NCI-H1694 (cell line): ENCODE measurements at places on chromosomes 4 and X.

GRCh38 chr4:167452922-167453430 lies 218.7 kb upstream of the SPOCK3 start:
- no peak for DNase-seq

GRCh38 chrX:20686256-20686655 lies 419.5 kb upstream of the RPS6KA3 start:
- no peak for DNase-seq

DNA sequence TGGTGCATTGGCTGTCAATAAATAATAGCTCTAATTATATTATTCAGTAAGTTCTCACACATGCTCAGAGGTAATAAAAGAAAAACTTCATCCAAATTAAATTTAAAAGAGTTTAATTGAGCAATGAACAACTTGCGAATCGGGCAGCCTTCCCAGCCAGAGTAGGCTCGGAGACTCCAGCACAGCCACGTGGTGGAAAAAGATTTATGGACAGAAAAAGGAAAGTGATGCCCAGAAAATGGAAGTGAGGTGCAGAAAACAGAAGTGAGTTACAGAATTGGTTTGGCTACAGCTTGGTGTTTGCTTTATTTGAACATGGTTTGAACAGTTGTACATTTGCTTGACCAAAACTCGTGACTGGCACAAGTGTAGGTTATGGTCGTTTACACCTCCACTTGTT lies 13.6 kb upstream of the BOD1L1 start:
- no peak for DNase-seq

DNA sequence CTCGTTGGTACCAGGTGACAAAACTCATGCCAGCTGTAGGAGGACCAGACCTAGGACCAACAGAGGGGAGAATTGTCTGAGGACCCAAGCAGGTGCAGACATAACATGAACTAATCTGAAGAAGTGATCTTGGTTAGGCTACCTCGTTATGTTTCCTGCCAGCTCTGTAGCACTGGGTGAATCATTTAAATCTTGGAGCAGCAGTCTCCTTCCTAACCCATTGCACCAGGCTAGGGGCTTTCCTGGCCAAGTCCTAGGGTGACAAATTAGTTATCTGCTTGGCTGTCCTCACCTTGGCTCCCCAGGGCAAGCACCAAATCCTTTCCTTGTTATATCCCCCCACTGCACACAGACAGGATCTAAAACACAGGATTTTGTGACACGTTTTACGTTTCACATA lies 87.8 kb downstream of the WWC2 start:
- DNase-seq, result no peak

GRCh38 chrX:153487590-153488071 lies 7.1 kb upstream of the BGN start:
- DNase-seq, result no peak

DNA sequence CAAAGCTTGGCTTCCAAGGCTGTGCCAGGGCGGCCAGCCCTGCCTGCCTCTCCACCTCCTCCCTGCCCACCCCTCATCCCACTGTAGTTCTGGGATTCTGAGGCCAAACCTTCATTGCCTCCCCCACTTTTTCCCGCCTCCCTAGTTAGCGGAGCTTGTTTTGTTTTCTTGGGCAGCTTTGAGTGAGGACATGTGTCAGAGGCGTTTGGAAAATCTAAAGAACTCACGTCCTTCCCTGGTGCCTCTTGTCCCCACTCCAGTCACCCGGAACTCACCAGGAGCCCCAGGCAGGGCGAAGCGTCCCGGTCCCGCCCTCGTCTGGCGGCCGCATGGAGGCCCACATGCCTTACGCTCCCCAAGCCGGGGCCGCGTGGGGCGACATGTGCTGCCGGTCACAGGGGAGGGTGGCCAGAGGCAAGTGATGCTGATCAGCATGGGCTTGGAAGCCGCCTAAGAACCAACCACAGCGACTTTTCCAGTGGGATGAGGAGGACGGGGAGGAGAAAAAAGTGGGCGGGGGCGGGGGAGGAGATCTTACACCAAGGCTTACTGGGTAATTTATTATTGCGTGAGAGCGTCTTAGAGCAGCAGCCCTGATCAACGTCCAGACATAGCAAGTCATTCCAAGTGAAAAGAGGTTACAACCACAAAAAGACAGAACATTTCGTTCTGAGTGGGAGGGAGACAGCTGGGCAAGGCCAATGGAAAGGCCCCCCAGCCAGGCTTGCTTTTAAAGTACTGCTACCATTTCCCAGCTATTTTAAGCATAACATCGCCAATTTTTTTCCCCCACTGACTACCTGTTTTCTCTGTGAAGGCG lies 48.5 kb downstream of the PRPS1 start:
- DNase-seq, result peak; percentile 41

DNA sequence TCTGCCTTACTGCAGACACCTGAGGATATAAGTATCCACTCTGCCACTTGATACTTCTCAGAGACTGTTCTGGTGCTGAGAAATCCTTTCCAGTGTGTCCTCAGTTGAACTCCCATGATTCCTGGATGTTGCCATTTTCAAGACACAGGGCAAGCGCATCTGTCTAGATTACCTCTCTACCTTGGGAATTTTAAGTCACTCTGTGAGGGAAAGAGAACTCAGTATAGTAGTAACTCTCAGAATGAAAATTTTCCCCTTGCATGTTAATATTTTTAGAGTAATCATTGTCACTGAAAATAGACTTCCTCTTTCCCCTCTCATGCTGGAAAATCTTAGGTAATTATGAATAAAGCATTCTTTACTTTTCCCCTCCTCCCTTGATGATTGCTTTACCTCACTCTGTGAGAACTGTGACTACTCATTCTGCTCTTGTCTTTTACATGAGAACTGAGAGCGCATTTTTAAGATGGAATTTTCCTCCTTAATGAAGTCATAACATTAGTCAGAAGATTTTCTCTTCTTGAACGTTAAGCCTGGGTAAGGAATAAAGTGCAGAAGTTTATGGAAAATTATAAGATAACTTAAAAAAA lies 45.0 kb downstream of the TET2 start:
- DNase-seq, result no peak

DNA sequence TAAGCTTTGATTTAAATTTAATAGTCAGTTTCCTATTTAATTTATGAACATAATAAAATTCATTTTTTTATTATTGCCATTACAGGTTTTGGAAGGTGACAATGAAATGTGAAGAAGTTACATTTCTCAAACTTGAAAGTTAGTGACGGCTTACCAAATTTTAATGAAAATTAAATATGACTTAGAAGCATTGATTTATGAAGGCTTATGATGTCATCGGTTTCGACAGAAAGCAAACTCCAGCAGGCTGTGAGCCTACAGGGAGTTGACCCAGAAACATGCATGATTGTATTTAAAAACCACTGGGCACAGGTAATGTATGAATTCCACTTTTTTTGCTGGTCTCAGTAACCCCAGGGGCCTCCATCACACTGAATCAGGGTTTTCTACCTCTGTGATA lies 157.1 kb downstream of the FHIP1A start:
- no peak for DNase-seq

DNA sequence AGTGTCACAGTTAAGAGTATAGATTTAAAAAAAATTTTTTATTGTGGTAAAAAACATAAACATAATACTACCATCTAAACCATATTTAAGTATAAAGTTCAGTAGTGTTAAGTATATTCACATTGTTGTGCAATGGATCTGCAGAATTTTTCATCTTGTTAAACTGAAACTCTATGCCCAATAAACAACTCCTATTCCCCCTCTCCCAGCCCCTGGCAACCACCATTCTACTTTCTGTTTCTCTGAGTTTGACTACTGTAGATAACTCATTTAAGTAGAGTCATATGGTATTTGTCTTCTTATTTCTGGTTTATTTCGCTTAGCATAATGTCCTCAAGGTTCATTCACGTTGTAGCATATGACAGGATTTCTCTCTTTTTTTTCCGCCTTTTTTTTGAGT lies 112.4 kb downstream of the PTTG2 start:
- DNase-seq, result no peak

- no peak for DNase-seq
These were observed 4.5 kb upstream of the PPP2R2C start for GRCh38 chr4:6476893-6477292.
